ENCODE measurements at places on chromosomes 7 and 10.

DNA sequence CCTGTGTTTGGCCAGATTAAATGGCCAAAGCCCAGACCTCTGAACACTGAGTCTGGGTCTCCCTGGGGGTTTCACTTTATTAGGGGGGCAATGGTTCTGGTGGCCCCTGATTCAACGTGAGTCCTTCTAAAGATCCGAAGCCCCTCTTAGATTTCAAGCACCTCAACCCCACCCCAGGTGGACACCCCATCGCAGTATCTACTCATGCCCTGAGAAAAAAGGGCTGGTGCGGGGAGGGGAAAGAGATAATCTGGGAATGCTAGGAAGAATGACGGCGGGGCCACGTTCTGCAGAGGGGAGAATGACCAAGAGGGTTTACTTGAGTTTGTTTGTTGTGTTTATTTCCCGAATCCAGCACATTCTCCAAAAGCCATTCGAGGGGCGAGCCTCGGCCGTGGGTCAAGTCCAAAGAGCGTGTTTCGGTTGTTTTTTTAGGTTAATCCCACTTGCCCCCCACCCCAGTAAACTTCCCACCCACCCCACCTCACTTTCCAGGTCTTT is 832 bp downstream of the PDLIM1 start:
- DNase-seq, result no peak

- no peak for DNase-seq
Observed at GRCh38 chr10:10421071-10421470, 596.6 kb upstream of the CELF2 start.

DNA sequence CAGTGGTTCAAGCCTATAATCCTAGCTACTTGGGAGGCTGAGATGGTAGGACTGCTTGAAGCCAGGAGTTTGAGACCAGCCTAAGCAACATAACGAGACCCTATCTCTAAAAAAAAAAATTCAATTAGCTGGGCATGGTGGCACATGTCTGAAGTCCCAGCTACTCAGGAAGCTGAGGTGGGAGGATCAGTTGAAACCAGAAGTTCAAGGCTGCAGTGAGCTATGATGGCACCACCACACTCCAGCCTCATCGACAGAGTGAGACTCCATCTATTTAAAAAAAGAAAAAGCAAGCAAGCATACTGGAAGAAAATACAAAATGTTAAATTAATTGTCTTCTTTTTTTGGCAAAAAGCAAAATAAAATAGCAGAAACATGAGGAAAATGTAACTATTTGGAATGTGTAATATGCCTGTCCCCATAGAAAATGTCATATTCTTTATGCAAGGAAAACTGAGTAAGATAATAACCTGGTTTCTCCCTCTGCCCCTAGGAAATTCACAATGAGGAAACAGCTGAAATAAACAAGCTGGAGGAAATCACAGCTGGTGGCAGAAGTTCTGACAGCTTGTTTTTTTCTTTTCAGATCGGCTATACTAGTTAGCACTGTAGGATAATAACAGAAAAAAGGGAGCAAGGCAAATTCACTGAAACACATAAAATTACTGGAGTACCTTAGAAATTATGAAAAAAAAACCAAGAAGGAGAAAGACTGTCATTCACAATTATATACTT is 48.5 kb downstream of the HERPUD2 start:
- DNase-seq, result no peak

GRCh38 chr7:51340029-51340838 is 23.6 kb upstream of the COBL start:
- no peak for DNase-seq

- no peak for DNase-seq
Observed at GRCh38 chr10:78768876-78769275, 299.9 kb upstream of the ZMIZ1 start.

- DNase-seq, result no peak
Observed at GRCh38 chr7:139559364-139560105, 36.0 kb downstream of the CLEC2L start.

DNA sequence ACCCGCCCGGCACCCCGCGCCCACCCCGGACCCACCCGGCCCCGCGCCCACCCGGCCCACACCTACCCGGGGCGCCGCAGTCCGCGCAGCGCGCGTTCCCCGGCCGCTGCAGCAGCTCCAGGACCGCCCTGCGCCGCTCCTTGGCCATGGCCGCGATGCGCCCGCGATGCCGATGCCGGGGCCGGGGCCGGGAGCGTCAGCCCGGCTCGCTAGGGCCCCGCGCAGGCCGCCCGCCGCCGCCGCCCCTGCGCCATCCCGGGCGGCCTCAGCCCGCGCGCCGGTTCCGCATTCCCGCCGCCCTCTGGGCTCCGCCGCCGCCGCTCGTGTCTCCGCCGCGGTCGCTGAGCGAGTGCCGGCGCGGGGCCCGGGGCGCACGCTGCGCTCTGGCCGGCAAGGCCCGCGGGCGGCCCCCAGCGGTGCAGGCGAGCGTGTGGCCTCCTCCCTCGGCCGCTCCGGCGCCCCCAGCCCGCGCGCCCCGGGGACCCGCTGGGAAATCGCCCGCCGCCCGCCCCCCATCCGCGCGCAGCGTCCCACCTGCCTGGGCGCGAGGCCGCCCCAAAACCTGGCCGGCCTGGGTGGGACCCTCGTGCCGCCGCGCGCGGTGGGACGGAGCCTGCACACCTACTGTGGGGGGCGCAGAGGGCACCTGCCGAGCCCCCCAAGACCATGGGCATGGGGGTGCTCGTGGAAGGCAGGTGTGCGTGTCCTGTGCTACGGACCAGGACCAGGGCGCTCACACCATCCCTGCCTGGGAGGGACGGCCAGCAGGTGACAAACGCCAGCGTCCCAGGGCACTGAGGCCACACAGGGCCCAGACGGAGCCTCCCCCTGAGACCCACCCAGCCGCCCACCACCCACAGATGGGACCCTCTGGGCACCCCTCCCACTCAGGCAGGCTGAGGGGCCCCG is at the start of gene ADAP1:
Gene ADAP1, minus strand, starts transcription at position 351 of the 909 bp plus-strand sequence. Its CDS starts 203 bp downstream, at position 148.
- DNase-seq, result peak; percentile 20

DNA sequence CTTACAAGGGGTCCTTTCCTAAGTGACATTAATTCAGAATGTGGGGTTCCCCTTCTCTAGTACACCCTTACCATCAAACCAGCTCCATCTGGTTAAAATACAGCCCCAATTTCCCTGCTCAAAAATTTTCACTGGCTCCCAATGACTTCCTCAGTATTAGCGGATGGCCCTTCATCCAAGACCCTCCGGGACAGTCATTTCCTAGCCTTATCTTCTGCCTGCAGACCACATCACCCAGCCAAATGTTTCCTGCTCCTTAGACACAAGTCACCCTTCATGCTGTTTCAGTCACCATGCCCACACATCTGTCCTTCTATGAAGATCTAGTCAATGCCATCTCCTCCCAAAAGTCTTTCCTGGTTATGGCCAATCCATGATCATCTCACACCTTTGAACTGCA is 45.2 kb downstream of the PARD3 start:
- no peak for DNase-seq
